ENCODE measurements at places on chromosomes 4 and X. TPM values are rescaled to one million over a fixed set of nuclear protein-coding genes. Genes with fewer than 3 reads are reported as not detected.

The CCSER1 gene
- polyA plus RNA-seq: not detected

The RIPPLY1 gene
- not detected for polyA plus RNA-seq

The ZC4H2 gene
- polyA plus RNA-seq: 14.2 TPM

- DNase-seq: peak; percentile 3
Measured at GRCh38 chr4:99947608-99948007, 1.2 kb upstream of the DNAJB14 start.

The STPG2 gene
- not detected for polyA plus RNA-seq

GRCh38 chrX:42992199-42992943 lies 214.4 kb upstream of the PPP1R2C start:
- peak; percentile 33 for DNase-seq

DNA sequence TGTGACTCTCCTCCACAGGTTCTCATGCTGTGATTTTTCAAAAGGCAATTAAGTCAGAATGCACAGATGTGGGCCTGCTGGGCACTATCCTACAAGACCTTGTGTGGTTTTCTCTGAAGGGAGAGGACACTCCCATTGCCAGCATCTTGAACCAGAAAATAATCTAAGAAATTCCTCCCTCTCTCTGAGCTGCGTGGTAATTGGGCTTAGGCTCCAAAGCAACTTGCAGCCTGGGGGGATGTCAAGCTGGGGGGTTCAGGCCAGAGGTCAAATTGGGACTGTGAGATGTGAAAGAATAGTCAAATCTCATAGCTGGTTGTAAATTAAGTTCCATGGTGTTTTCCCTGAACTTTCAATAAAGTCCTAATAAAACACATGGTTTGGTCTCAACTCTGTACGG lies 350.6 kb upstream of the SLC7A11 start:
- DNase-seq: no peak

The GPRIN3 gene
- polyA plus RNA-seq: 0.01 TPM
